ENCODE measurements at places on chromosomes 12 and 14.
A peak's percentile ranks its signal among the peaks of the same experiment; 100 is the strongest.

DNA sequence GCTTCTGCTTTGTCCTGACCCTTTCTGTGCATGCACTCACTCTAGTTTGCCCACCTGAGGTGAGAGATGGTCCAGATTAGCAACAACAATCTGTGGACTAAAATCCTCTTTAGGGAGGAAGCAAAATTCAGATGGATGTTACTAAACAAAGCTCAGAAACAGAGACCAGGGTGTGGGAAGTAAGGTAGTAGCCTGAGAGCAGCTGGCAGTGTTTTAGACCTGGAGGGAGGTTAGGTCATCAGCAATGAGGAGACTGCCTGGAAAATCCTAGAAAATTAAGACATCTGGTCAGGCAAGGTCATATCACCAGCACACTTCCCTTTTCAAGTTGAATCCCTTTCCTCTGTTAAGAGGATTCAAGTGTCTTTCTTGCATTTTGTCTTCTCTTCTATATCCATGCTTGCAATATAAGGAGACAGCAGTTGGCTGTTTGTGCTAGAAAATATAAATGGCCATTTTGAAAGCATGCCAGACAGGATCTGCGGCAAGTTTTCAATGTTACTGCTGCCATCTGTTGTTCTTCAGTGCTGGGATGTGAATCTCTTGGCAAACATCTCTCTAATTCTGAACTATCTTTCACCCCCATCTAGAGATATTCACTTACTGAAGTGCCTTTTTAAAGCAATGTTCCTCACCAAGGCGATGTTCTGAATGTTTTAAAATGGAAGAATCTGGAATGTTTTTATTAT is 266.4 kb downstream of the NAV3 start:
- no peaks in the 10 kb centered on the region for H3K36me3 ChIP-seq
- no peak overlapping the region for H3K4me3 ChIP-seq
- DNase-seq = no peak
- no peaks in the 10 kb centered on the region for H3K27me3 ChIP-seq
- no peak overlapping the region for H3K27ac ChIP-seq
- H3K4me1 ChIP-seq = no peaks in the 10 kb centered on the region

- no peaks in the 10 kb centered on the region for H3K36me3 ChIP-seq
- no peaks in the 10 kb centered on the region for H3K27me3 ChIP-seq
- no peak overlapping the region for H3K4me3 ChIP-seq
- H3K4me1 ChIP-seq = no peaks in the 10 kb centered on the region
These were observed 50.1 kb downstream of the SLC25A21 start for GRCh38 chr14:37122288-37122687.

DNA sequence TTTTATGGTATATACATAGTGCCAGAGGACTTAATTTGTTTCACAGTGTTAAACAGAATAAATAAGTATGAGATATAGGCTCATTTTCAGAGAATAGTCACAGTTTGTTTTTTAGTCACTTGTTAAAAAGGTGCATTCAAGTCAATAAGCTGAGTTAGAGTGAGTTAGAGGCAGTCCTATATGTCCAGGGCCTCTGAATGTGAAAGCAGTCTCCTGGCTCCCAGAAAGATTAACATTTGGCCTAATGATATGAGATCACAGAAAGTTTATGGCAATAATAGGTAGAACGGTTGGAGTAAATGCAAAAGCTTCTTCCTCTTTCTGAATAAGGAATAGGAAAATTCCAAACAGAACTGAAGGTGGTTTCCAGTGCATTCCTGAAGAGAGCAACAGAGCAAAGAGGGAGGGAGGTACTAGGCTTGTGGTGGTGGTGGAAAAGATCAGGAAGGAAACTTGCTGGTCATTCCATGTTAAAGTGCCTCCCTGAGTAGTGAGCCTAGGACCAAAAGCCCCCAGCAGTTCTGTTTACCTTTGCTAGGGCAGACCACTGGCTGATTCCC is 54.4 kb downstream of the SLC38A4 start:
- no peaks in the 10 kb centered on the region for H3K4me1 ChIP-seq
- H3K36me3 ChIP-seq = no peaks in the 10 kb centered on the region
- DNase-seq = no peak
- no peak overlapping the region for H3K27ac ChIP-seq

- peaks cover 15% of the 10 kb centered on the region for H3K36me3 ChIP-seq
- peaks cover 4% of the 10 kb centered on the region for H3K4me1 ChIP-seq
- H3K4me3 ChIP-seq = no peak overlapping the region
- H3K27ac ChIP-seq = no peak overlapping the region
- H3K27me3 ChIP-seq = no peaks in the 10 kb centered on the region
These were observed 92.7 kb downstream of the TTLL5 start for GRCh38 chr14:75753696-75754095.

- DNase-seq = no peak
- H3K4me3 ChIP-seq = no peak overlapping the region
- H3K27ac ChIP-seq = no peak overlapping the region
- no peaks in the 10 kb centered on the region for H3K27me3 ChIP-seq
These were observed 345.0 kb downstream of the FOXG1 start for GRCh38 chr14:29111554-29111953.

- H3K4me3 ChIP-seq = peak overlapping the region; percentile 85
- H3K27me3 ChIP-seq = no peaks in the 10 kb centered on the region
- peak overlapping the region; percentile 93 for H3K27ac ChIP-seq
- peaks cover 19% of the 10 kb centered on the region for H3K4me1 ChIP-seq
- peaks cover 19% of the 10 kb centered on the region for H3K36me3 ChIP-seq
- peak; percentile 21 for DNase-seq
These were observed 148.8 kb upstream of the ATF7IP start for GRCh38 chr12:14216405-14217294.

DNA sequence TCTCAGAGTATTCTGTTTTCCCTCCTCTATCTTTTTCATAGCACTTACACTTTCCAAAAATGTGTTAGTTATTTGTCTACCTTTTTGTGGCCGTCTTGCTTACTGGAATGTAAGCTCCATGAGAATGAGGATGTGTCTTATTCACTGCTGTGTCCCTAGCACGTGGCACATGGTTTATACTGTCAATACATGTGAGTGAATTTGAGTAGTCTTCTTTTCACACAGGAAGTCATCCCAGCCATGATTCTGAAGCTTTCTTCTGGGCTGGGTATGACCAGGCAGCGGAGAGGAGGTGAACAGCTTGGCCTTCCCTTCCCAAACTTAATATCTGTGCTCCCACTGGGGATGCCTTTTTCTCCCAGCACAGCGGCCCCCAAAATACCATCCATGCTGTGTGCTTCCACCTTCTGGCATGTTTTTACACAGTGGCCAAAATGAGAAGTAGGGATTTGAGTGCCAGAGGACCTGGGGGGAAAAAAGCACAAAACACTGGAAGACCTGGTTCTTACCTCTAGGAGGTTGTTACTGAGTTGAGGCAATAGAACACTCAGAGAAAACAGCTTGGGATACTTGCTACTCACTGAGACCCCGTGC is 10.3 kb downstream of the PLEKHG3 start:
- H3K36me3 ChIP-seq = peaks cover 9% of the 10 kb centered on the region
- H3K4me3 ChIP-seq = no peak overlapping the region
- peaks cover under 1% of the 10 kb centered on the region for H3K4me1 ChIP-seq
- peaks cover 12% of the 10 kb centered on the region for H3K27me3 ChIP-seq
- H3K27ac ChIP-seq = no peak overlapping the region
- no peak for DNase-seq

- peak overlapping the region; percentile 78 for H3K4me3 ChIP-seq
- peaks cover 44% of the 10 kb centered on the region for H3K4me1 ChIP-seq
- H3K27me3 ChIP-seq = no peaks in the 10 kb centered on the region
- peak overlapping the region; percentile 96 for H3K27ac ChIP-seq
- no peak for DNase-seq
These were observed 56.5 kb downstream of the DAD1 start for GRCh38 chr14:22532345-22533056.

GRCh38 chr14:90592655-90593054 is 195.8 kb downstream of the CALM1 start:
- no peaks in the 10 kb centered on the region for H3K36me3 ChIP-seq
- H3K4me3 ChIP-seq = no peak overlapping the region
- DNase-seq = no peak

DNA sequence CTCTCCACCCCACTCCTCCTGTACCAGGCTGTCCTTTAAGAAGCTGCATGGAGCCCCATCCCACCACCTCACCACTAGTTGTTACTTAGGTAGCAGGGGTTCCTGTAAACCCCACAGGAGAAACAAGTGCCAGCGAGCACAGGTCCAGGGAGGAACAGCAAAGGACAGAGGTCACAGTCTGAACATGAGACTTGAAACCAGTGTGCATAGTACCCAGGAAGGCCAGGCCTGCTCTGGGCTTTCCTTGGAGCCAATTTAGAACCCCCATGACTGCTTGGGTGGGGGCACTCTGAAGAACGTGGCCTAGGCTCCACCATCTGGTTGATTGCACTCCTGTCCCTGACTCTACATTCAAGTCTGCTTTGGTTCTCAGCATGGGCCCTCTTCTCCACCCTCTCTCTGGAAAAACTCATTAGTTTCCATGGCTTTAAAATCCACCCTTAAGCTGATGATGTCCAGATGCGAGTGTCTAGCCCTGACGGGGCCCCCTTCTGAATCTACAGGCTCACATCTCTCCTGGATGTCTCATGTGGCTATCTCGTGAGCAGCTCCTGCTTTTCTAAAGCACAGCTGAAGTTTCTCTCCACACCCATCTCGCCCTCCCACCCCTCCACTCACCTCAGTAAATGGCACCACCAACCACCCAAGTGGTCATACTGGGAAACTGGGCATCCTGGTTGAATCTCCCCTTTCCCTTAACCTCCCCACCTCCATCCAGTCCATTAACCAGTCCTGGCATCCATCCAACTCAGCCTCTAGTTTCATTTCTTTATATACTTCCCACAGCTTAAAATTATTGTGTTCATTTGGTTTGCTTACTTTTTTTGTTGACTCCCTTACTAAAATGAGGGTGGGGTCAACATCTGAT is 8.4 kb downstream of the KRT3 start:
- H3K36me3 ChIP-seq = no peaks in the 10 kb centered on the region
- no peak overlapping the region for H3K27ac ChIP-seq
- DNase-seq = no peak
- peaks cover 26% of the 10 kb centered on the region for H3K27me3 ChIP-seq
- no peak overlapping the region for H3K4me3 ChIP-seq

DNA sequence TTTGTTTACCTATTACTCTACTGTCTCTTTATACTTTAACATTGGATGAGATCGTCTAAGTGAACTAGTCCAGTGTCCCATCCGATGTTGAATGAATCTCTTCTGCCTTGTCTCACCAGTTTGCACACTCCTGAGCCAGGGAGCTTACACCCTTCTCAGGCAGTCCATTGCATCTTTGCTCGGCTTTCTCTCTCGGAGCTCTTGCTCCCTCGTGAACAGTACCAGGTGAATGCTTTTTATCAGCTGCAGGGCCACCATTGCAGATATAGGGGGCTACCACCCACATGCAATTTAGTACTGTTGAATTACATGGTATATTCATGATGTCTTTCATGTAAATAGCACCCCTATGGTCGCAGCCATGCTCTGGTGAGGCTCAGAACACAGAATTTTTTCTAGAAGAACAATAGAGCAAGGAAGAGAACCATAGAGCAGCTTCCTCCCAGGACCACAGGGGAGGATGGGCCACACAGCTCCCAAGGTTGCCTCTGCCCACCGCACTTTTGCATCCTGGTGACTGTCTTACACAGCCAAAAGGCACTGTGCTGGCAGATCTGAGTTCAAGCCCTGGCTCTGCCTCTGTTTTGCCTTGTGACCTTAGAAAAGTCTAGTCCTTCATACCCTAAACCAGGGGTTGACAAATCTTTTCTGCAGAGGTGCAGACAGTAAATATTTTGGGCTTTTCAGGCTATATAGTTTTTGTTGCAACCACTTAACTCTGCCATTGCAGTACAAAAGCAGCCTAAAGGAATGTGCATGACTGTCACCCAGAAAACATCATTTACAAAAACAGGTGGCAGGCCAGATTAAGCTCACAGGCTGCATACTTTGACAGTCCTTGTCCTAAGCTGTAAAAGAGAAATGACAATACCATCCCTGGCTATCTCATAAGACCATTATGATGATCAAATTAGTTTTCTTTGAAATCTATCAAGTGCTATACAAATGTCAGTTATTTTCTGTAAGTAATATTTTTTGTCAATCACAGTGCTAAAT is 35.4 kb downstream of the PLEKHG7 start:
- no peaks in the 10 kb centered on the region for H3K4me1 ChIP-seq
- DNase-seq = no peak
- H3K36me3 ChIP-seq = peaks cover 37% of the 10 kb centered on the region
- H3K27me3 ChIP-seq = no peaks in the 10 kb centered on the region
- H3K4me3 ChIP-seq = no peak overlapping the region

DNA sequence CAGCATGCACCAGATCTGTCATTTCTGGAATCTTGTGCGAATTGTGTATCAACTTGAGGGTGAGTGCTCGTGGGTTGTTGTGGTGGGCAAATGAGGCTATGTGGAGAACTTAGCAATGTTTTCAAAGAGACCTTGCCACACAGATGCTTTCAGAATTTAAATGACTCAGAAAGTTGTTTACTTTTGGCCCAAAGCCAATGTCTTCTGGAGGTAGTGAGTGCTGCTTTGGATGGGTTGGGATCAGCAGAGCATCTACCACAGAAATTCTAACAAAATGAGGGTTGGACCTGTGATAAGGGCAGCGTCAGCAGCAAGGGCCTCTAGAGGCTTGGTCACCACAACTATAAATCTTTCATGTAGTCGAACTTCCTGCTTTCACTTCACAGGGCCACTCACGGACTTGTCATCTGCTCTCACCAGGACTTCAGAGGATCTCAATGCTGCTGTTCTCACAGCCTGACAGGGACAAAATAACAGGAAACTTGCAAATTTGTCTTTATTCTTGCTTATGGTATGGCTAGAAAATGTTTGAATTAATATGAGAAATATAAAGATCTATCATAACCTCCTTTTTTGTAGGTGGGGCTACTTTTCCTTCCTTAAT is 111.4 kb downstream of the DACT1 start:
- peaks cover 4% of the 10 kb centered on the region for H3K27me3 ChIP-seq
- H3K27ac ChIP-seq = no peak overlapping the region
- peaks cover 4% of the 10 kb centered on the region for H3K4me1 ChIP-seq
- no peaks in the 10 kb centered on the region for H3K36me3 ChIP-seq
- DNase-seq = no peak

GRCh38 chr14:61238611-61239245 is 42.4 kb downstream of the TMEM30B start:
- H3K27ac ChIP-seq = no peak overlapping the region
- no peak for DNase-seq
- peaks cover 11% of the 10 kb centered on the region for H3K36me3 ChIP-seq
- H3K4me3 ChIP-seq = no peak overlapping the region

GRCh38 chr14:105153331-105153731 is 15.2 kb downstream of the JAG2 start:
- peaks cover 22% of the 10 kb centered on the region for H3K27me3 ChIP-seq
- no peaks in the 10 kb centered on the region for H3K36me3 ChIP-seq
- no peaks in the 10 kb centered on the region for H3K4me1 ChIP-seq
- DNase-seq = no peak
- H3K4me3 ChIP-seq = no peak overlapping the region
- no peak overlapping the region for H3K27ac ChIP-seq

DNA sequence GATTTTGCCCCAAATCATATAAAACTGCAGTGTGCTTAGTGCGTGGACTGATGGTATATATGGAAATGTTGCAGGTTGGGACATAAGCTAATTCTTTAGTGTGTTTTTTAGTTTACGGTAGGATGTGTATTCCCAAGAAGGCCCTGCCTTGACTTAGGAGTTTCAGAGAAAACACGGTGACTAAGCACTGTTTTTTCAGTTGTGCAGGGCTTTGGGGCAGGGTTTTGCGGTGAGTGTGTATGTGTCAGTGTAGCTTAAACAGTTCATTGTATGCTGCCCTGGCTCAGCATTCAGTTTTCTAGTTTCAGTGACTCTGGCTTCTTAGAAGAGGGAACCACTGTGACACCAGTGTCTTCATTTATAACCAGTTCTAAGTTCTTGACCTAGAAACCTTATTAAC is 101.2 kb downstream of the AKAP6 start:
- no peak overlapping the region for H3K4me3 ChIP-seq
- no peaks in the 10 kb centered on the region for H3K36me3 ChIP-seq
- DNase-seq = no peak
- H3K4me1 ChIP-seq = peaks cover 3% of the 10 kb centered on the region
- peaks cover 4% of the 10 kb centered on the region for H3K27me3 ChIP-seq

All from memory B cell (primary cell).